Bronchus fibroblast of lung (primary cell): ENCODE measurements at places on chromosomes 3 and 15. TPM values are rescaled to one million over a fixed set of nuclear protein-coding genes. Genes with fewer than 3 reads are reported as not detected.

ZNF774 gene
- total RNA-seq, result 0.67 and 0.89 TPM in 2 replicates

NR1I2 gene
- under 0.01 and 0.34 TPM in 2 replicates for total RNA-seq

OR4F15 gene
- total RNA-seq, result not detected in 2 replicates

DCBLD2 gene
- total RNA-seq, result 104 and 114 TPM in 2 replicates

ITPKA gene
- 12.4 and 15.6 TPM in 2 replicates for total RNA-seq

HTR3E gene
- total RNA-seq, result not detected in 2 replicates

IRAK2 gene
- total RNA-seq, result 3.0 and 3.5 TPM in 2 replicates

GPR156 gene
- total RNA-seq, result 0.45 and 0.67 TPM in 2 replicates

RLBP1 gene
- total RNA-seq, result not detected in 2 replicates

BCHE gene
- 10.0 and 17.3 TPM in 2 replicates for total RNA-seq

GRAMD1C gene
- 4.6 and 5.0 TPM in 2 replicates for total RNA-seq

ONECUT1 gene
- under 0.01 and 0.34 TPM in 2 replicates for total RNA-seq
